Activated T-helper 1 cell treated with anti-CD3 and anti-CD28 coated beads, Interleukin-2, amount 50 U/mL, for 16 hours (primary cell): ENCODE measurements at places on chromosomes 11 and 22.

DNA sequence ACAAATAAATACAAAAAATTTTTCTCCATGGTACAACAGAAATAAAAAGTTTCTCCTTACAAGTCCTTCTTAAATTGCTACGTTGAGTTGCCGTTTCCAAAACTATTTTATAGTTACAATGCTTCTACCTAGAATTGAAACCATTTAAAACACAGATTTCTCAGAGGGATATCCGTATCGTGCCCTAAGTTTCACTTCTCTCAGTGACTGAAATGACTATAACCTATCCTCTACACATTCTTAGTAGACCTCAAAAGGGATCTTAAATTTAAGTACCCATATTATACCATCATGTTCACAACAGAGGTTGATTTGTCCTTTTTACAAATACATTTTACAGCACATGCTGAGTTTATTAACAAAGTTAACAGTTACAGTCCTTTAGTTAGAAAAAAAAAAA is 44.1 kb downstream of the USP28 start:
- DNase-seq, result no peak

GRCh38 chr11:72962084-72962483 is 147.9 kb downstream of the ATG16L2 start:
- no peak for DNase-seq

GRCh38 chr11:353179-353873 is 16.0 kb upstream of the B4GALNT4 start:
- DNase-seq, result no peak

- no peak for DNase-seq
Measured at GRCh38 chr22:28980326-28980725, 81.3 kb downstream of the C22orf31 start.

- DNase-seq, result no peak
Measured at GRCh38 chr22:43216738-43217137, 29.8 kb upstream of the TTLL12 start.

DNA sequence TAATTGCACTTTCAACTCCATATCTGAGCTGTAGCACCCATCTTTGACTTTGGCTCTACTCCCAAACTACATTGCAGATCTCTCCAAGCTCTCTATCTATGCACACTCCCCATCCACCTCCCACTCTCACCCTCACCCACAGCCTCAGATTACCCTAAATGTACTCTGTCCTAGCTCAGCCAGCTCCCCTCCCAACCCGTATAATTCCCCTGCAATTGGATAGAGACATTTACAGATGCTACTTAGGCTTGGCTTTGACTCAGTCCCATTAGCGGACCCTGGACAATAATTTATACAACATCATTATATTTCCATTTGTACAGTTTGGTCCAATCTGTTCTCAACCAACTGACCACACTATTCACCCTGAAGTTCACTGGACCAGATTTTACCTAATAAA is 338.9 kb upstream of the ANO3 start:
- no peak for DNase-seq
